Cortex of kidney (tissue), 1 donor: ENCODE measurements at places on chromosomes 7 and 10.

DNA sequence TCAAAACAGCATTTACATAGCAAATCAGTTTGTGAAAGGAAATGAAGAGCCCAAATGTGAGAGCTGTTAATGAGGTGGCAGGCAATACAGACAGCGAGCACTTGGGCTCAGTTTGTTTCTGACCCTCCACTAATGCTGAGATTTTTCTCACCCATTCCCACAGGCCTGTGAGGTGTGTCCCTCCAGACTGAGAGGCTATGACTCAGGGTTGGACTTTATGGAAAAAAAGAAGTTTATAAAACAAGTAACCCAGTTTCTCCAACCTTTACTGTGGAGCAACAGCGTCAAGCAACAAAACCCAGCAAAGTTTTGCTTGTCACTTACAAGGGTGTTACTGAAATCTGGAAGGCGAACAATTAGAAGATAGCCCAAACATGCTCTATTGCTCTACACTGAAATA lies 4.9 kb upstream of the FEZF1 start:
- no peak for DNase-seq

DNA sequence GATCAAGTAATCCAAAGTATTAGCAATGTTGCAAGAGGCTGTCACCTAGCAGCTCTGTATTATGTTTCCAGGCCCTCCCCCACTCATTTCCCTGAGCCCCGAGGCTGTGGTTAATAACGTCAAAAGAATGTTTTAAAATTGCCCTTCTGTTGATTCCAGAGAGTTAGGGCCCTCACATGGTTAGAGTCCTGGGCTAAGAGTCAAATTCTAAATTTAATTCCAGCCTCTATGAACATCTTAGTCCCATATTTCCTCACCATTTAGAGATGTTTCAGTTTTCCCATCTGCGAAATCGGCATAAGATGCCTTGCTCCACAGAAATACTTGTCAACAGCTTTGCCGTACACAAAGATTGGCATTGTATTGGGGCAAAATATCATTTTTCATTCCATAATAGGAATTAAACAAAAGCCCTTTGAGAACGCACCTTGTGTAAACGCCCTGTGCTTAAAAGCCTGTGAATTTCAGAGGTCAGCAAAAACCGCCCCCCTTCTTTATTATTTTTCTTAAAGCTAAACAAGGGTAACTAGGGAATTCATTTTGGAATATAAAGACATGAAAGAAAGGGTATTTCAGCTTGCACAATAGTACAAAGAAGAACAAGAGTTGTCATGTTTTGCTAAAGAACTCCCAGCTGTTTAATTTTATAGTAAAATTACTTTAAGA lies 135.8 kb downstream of the ARID5B start:
- no peak for DNase-seq

GRCh38 chr7:91541641-91542040 lies 277.4 kb downstream of the FZD1 start:
- no peak for DNase-seq

- no peak for DNase-seq
Observed at GRCh38 chr10:31508882-31509281, 189.9 kb downstream of the ZEB1 start.

- no peak for DNase-seq
Observed at GRCh38 chr10:93815304-93816096, 57.8 kb downstream of the LGI1 start.

GRCh38 chr10:119754085-119754484 lies 28.2 kb downstream of the INPP5F start:
- DNase-seq: no peak
